Right atrium auricular region (tissue), 2 donors: ENCODE measurements at places on chromosomes 6 and 20. TPM values are rescaled to one million over a fixed set of nuclear protein-coding genes. Genes with fewer than 3 reads are reported as not detected.
A peak's percentile ranks its signal among the peaks of the same experiment; 100 is the strongest.

DNA sequence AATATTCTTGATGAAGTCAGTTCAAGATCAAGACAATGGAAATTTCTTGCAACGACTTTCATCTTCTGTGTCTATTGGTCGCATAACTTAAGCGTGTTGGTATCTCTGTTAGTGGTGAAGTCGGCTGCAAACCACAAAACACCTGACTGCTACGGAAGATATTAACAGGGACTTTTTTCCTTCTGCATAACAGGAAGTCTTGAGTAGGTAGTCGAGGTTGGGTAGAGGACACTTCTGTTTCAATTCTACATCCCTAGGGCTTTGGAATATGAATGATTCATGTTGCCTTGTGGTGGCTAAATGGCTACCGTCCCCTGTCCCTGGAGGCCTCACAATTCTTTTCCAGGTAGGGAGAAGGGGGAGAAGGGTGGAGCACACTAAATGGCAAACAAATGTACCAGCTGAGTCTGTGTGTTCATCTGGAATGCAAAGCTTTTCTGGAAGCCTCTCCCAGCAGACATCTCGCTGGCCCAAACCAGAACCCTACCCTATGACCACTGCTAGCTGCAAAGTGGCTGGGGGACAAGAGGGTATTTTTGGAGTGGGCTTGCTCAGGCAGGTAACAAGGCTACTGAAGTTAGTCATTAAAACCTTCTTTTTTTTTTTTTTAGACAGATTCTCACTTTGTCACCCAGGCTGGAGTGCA is 34.6 kb upstream of the NKX2-2 start:
- DNase-seq = no peak

DNA sequence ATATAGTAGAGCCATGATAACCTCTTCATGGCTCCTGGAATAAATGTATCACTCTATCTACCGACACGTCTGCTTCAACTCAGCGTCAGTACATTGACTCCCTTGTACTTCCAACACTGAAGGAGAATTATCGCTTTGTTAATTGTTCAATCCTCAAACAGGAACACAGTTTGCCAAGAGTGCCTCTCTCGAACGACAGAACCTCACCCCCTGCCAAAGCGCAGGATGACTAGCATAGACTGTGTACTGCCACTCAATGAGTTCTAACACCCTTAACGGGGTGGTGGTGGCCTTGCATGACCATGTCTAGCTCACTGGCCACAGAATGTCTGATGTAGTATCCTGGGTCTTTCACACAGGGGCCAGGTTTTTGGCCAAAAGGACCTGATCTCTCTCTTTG is 81.4 kb upstream of the HEY2 start:
- DNase-seq = no peak

DNA sequence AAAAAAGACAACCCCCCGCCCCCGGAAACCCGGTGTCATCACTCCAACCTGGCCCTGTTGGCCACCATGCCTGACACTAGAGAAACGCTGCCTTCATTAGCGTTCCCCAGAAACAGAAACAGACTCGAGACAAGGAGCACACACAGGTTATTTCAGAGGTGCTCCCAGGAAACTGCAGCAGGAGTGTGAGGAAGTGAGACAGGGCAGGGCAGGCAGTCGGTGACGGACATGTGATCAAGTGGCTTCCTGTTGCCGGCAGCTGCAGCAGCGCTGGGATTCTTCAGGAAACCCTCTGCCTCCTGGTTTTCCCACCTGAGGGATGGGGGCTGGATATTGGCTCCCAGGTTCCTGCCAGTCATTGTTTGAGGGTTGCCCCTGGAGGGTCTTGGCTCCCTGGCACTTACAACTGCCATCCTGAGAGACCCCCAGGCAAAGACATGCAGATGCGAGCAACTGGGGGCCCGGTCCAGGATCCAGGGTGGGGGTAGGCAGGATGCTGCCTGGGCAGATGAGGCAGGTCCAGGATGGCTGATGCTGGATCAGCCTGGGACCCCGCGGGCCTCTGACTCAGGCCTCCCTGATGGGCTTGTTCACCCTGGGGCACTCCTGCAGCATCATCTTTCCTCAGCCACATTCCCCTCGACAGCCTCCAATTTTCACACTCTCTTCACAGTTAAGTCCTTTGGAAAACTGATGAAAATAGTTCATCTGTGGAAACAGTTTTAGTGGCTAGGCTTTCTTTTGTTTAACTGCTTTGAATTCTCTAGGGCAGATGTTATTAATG is 150.7 kb upstream of the SYNDIG1 start:
- peak; percentile 16 for DNase-seq

Gene NKX2-4
- not detected for total RNA-seq

Gene FAM135A
- total RNA-seq = 19.5 TPM
